Activated naive CD4-positive, alpha-beta T cell (primary cell): ENCODE measurements at places on chromosomes 2 and 18.

DNA sequence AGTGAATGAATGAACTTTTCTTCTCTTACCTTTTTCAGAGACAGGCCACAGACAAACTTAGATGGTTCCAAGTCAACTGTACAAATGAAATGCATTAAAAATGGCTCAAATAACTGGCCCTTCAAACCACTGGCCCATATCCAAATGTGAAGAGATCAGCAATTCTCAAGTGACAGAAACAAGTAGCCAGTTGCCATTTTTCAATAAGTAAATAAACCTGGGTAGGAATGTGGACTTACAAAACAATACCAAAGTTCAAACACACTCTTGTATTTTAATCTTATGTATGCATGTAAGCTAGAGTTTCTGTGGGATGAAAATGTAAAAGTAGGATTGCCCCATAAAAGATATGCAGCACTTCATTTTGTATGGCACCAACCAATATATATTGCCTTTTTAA lies 129.2 kb downstream of the MEP1B start:
- DNase-seq = no peak

- no peak for DNase-seq
Observed at GRCh38 chr2:37851828-37852584, 73.1 kb upstream of the RMDN2 start.

DNA sequence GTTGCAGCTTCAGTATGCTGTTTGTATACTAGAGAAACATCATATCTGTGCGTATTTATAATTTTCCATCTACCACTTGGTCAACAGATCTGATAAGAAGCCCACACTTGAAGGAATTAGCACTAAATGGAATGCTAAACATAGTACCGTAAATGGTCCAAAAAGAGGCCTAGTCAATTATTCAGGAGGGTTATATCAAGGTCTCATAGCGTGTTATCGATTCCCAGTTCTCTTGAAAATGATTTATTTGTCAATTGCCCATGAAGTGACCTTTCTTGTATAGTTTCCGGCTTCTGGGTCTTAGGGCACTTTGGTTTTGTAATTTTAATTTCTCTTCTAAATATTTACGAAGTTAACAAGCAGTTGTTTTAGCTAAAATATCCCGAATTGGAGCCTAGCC lies 18.4 kb downstream of the SH3RF3 start:
- no peak for DNase-seq

GRCh38 chr18:78587096-78587495 lies 392.5 kb upstream of the SALL3 start:
- DNase-seq = no peak

DNA sequence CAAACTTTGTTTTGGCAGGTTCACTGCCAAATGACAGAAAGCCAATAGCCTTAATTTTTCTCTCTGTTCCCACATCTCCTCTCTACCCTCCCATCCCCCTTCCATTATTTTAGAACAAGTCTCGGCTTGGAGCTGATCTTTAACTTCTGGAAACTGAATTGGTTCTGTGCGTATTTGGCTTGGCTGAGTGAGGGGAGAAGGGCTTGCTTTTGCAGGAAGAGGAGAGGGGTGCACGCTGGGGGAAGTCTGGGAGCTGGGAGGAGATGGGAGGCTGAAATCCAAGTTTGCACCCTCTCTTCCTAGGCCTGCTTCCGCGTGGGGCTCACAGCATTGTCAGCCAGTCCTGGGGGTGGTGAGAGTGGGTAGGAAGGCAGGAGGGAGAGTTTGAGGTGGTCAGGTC lies 176.1 kb upstream of the SPRED2 start:
- DNase-seq = no peak

- no peak for DNase-seq
Observed at GRCh38 chr18:34098109-34098508, 126.6 kb downstream of the NOL4 start.

- no peak for DNase-seq
Observed at GRCh38 chr2:147110962-147111361, 733.9 kb upstream of the ACVR2A start.

GRCh38 chr18:45540125-45540524 lies 75.2 kb upstream of the SLC14A2 start:
- no peak for DNase-seq

GRCh38 chr2:220440731-220441130 lies 813.3 kb downstream of the SLC4A3 start:
- no peak for DNase-seq

DNA sequence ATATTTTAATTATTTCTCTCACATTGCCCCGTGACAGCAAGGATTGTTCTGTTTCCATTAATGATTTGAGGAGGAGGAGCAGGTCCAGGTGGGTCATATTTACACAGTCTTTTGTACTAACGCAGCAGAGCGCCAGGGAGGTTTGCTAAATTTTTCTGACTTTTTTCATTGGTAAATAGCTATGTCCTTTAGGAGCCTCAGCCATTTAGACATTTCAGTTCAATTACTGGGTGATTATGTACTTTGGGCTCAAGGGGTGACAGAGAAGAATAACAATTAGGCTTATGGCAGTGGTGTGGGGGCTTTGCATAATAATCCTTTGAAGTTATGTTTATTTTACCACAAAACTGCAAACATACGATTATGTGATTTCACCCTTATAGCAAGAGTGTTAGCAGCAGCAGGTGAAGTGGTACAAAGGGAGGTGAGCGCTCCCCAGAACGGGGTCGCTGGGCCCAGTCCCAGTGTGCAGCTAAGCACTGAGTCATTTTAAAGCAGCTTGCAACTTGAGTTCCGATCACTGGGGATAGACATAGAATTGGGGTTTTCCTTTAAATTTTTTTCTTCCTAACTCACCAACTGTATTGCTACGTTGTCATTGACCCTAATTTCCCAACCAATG lies 80.3 kb downstream of the TSHZ1 start:
- DNase-seq = no peak

DNA sequence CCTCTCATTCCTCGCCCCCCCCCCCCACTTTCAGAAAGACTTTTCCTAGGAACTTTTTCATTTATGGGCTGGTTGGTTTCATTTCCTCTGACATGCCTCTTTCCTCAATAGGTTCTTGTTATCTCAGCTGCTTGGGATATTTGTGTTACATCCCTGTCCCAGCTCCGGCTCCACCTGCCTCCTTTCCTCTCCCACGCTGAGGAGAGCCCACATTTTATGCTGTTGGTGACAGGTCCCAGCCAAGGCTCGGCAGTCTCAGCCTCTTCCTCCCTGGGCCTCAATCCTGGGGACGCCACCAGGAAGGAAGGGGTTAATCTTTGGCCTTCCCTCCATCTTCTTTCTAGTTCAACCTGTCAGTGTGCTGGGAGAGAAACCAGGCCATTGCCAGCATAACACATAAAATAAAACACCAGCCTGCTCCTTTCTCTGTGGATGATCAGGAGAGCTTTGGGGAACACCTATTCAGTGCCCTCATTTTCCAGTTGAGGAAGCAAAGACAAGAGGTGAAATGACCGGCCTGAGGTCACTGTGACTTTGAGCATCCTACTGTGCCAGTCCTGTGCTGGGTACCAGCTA lies 216.9 kb upstream of the TNP1 start:
- DNase-seq = no peak

DNA sequence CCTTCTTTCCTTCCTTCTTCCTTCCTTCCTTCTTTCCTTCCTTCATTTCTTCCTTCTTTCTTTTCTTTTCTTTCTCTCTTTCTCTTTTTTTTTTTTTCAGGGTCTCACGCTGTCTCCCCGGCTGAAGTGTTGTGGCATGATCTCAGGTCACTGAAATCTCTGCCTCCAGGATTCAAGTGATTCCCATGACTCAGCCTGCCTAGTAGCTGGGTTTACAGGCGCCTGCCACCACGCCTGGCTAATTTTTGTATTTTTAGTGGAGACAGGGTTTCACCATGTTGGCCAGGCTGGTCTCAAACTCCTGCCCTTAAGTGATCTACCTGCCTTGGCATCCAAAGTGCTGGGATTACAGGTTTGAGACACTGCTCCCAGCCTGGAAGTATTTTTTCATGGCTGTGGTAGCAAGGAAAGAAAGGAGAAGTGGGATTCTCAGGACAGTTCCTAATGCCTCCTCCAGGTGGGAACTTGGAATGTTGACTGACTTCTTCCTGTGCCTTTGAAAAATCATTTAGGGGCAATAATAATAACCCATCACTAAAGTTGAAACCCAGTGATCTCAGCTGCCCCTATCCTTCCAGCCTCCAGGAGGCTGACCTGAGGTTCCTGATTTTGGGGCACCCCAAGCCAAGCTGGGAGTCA lies 89.3 kb upstream of the CELF4 start:
- DNase-seq = no peak

GRCh38 chr18:58859907-58860306 lies 4.8 kb upstream of the ZNF532 start:
- DNase-seq = no peak

DNA sequence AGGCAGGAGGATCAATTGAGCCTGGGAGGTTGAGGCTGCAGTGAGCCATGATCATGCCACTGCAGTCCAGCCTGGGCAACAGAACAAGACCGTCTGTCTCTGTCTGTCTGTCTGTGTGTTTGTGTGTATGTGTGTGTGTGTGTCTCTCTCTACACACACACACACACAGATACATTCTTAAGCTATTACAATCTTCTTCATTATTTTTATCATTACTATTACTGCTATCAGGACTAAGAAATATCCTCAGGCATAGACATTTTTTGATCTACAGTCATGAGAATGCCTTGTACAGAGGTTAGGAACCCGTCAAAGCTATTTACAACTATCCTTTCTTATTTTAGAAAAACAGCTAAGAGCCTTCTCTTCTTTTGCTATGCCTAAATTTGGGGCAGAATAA lies 207.4 kb downstream of the NEDD4L start:
- no peak for DNase-seq

DNA sequence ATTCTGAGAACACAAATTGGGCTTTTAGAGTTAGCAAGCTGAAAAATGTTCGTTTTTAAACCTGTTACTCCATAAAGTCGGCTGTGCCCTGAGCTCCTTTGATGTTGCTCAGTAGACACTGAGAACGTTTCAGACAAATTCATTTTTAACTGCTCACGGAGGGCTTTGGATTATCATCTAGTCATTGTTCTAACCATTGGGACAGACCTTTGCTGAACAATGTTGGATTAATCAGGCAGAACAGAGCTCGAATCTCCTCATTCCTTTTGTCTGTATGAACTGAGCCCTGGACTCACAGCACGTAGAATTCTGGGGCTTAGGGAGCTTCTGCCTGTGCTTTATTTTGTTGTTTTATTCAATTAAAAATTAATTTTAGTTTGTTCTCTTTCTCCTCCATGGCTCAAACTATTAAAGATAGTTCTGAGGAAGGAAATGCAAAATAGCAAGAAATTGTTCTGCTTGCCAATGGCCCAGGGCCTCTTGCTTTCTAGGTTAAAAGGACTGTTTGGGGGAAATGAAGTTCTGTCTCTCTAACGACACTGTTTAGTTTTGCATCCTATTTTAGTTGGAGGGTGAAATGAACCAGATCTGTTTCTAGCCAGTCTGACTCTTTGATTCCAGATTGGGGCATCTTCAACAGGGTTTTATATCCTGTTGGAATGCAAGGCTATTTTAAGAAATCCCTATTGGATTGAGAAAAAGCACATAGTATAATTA lies 114.7 kb upstream of the CXCR4 start:
- no peak for DNase-seq
